Esophagus squamous epithelium (tissue), 5 donors: ENCODE measurements at places on chromosomes 13 and 19. TPM values are rescaled to one million over a fixed set of nuclear protein-coding genes. Genes with fewer than 3 reads are reported as not detected.

The ZNF836 gene
- total RNA-seq: 6.1 TPM

The CYP4F12 gene
- total RNA-seq: 71.1 TPM

The LIN37 gene
- 11.4 TPM for total RNA-seq

The C19orf85 gene
- not detected for total RNA-seq

The FXYD3 gene
- 599 TPM for total RNA-seq

The UGGT2 gene
- 35.3 TPM for total RNA-seq

The PRKACA gene
- 42.8 TPM for total RNA-seq

The KLK15 gene
- total RNA-seq: not detected

The KPNA3 gene
- total RNA-seq: 35.0 TPM

The SULT2A1 gene
- total RNA-seq: not detected

The POU2F2 gene
- 0.18 TPM for total RNA-seq

The VSTM2B gene
- not detected for total RNA-seq

The ZNF491 gene
- 1.00 TPM for total RNA-seq

DNA sequence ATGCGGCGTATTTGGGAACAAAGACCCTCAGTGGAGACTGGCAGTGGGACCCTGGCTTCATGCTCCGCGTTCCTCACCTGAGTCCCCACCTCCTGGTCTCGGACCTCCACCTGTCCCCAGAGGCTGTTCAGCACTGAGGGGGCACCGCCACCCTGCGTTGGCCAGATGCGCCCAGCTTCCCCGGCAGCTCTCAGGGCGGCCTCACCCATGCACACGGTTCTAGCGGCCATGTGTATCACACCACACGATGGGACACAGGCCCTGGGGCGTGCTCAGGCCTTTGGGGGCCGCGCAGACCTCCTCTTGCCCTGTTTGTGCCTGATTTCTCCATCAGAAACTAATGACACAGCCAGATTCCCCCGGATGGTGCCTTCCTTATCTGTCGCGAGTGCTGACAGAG lies 138.1 kb downstream of the KDM4B start:
- H3K36me3 ChIP-seq: peaks cover 6% of the 10 kb centered on the region
- DNase-seq: no peak
- no peak overlapping the region for H3K4me3 ChIP-seq
- H3K27ac ChIP-seq: no peak overlapping the region
- no peaks in the 10 kb centered on the region for H3K27me3 ChIP-seq

GRCh38 chr13:29925457-29926097 lies 75.2 kb upstream of the UBL3 start:
- H3K27me3 ChIP-seq: no peaks in the 10 kb centered on the region
- peaks cover 40% of the 10 kb centered on the region for H3K4me1 ChIP-seq
- peak overlapping the region; percentile 88 for H3K27ac ChIP-seq
- DNase-seq: peak; percentile 10

- no peaks in the 10 kb centered on the region for H3K27me3 ChIP-seq
- no peak overlapping the region for H3K4me3 ChIP-seq
- H3K4me1 ChIP-seq: no peaks in the 10 kb centered on the region
- no peaks in the 10 kb centered on the region for H3K36me3 ChIP-seq
Observed at GRCh38 chr19:23528376-23528775, 133.1 kb upstream of the ZNF91 start.

DNA sequence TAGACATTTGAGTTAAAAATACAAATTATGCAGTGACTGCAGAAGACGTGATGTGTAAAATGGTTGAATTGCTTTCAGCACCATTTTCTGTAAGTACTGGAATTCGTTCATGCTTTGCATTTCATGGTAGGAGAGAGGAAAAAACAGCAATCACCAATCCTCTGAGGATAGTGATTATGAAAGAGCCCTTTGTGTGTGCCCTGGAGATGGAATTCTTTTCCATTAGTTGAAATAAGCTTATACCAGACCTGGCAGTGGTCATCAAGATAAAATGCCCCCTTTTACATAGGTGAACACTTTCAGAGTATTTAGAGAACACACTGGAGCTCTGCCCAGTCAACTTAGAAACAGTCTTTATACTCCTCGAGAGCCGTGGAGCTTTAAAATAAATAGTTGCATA lies 1.7 kb downstream of the CNMD start:
- H3K4me3 ChIP-seq: no peak overlapping the region
- H3K4me1 ChIP-seq: no peaks in the 10 kb centered on the region
- H3K36me3 ChIP-seq: no peaks in the 10 kb centered on the region
- no peak for DNase-seq
- peaks cover 14% of the 10 kb centered on the region for H3K27me3 ChIP-seq

DNA sequence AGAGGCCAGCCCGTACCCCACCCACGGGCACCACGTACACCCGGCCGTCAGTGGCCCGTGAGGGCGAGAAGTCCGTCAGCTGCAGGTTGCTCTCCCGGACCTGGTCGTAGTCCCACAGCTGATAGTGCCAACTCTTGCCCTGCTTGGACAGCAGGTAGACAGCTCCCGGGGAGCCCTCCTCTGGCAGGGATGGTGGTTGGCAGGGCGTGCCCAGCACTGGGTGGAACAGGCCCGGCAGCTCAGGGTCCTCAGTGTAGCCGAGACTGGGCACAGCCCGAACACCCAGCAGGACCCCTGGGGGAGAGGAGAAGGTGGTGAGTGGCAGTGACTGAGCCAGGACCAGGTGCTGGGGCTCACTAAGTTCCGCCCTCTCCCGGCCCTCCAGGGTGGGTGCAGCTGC lies 7.8 kb downstream of the ACTMAP start:
- no peaks in the 10 kb centered on the region for H3K27me3 ChIP-seq
- peak overlapping the region; percentile 26 for H3K27ac ChIP-seq
- no peak for DNase-seq
- H3K4me1 ChIP-seq: peaks cover 22% of the 10 kb centered on the region
- no peak overlapping the region for H3K4me3 ChIP-seq
- H3K36me3 ChIP-seq: peaks cover 35% of the 10 kb centered on the region

DNA sequence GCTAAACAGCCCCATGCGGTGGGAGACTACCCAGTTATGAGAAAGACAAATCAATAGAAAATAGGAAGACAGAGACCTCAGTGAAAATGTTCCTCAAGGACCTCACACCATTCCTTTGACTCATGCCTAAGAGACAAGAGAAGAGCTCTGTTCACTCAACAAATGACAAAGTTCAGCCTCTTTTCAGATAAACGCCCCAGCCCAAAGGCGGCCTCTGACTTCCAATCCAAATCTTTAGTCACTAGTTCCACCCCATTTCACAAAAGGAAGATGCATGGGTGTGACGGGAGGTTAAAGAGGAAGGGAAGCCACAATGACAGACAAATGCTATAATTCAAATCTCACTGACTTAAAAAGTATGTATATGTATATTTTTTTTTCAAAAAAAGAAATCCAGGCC lies 8.1 kb downstream of the CARS2 start:
- H3K36me3 ChIP-seq: peaks cover 8% of the 10 kb centered on the region
- DNase-seq: no peak
- no peak overlapping the region for H3K4me3 ChIP-seq
- H3K27ac ChIP-seq: no peak overlapping the region
- no peaks in the 10 kb centered on the region for H3K4me1 ChIP-seq
- H3K27me3 ChIP-seq: no peaks in the 10 kb centered on the region

GRCh38 chr13:71210861-71211260 lies 656.1 kb downstream of the DACH1 start:
- no peak overlapping the region for H3K4me3 ChIP-seq
- H3K27ac ChIP-seq: no peak overlapping the region
- no peaks in the 10 kb centered on the region for H3K36me3 ChIP-seq
- H3K27me3 ChIP-seq: no peaks in the 10 kb centered on the region

DNA sequence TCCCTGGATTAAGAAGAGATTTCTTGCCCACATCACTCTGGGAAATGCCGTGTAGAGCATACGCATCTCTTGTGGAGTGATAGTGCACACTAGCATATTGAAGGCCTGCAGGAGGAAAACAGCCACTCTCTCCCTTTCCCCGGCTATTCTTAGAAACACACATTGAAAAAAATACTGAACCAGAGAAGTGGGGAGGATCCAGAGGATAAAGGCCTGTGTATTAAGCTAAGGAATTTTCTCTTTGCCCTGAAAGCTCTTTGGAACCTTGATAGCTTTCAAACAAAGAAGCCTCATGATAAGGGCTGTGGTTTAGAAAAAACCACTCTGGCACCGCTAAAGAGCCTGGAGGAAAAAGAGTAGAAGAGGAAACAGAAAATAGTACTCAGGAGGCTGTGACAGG lies 386.1 kb upstream of the NBEA start:
- no peak for DNase-seq
- no peaks in the 10 kb centered on the region for H3K36me3 ChIP-seq
- no peak overlapping the region for H3K4me3 ChIP-seq
- H3K27ac ChIP-seq: no peak overlapping the region
- H3K27me3 ChIP-seq: no peaks in the 10 kb centered on the region

DNA sequence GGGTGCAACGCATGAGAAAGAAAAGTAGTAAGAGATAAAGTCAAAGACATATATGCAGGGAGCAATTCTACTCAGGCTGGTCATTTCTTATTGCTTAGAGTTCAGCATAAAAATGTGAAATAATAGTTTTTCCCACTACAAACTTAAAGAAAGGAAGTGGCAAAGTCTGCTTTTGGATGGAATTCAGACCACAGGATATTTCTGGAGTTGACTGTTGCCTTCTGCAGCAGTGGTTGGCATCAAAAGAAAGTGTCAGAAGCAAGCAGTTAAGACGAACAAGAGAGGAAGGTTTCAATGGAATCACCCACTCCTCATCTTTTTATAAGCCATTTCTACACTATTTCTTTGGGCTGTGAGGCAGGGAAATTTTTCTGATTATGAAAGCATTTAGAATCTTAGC lies 36.2 kb upstream of the TRPC4 start:
- H3K27me3 ChIP-seq: no peaks in the 10 kb centered on the region
- no peak for DNase-seq
- H3K4me1 ChIP-seq: no peaks in the 10 kb centered on the region
- H3K4me3 ChIP-seq: no peak overlapping the region

GRCh38 chr19:44731081-44731480 lies 17.4 kb upstream of the BCL3 start:
- no peak overlapping the region for H3K27ac ChIP-seq
- H3K4me1 ChIP-seq: peaks cover 7% of the 10 kb centered on the region
- no peaks in the 10 kb centered on the region for H3K36me3 ChIP-seq
- H3K27me3 ChIP-seq: no peaks in the 10 kb centered on the region
- DNase-seq: no peak

- H3K27ac ChIP-seq: no peak overlapping the region
- no peak for DNase-seq
- no peaks in the 10 kb centered on the region for H3K36me3 ChIP-seq
- no peaks in the 10 kb centered on the region for H3K27me3 ChIP-seq
Observed at GRCh38 chr19:22616659-22617058, 17.5 kb upstream of the ZNF492 start.

- no peaks in the 10 kb centered on the region for H3K4me1 ChIP-seq
- DNase-seq: no peak
- H3K36me3 ChIP-seq: no peaks in the 10 kb centered on the region
- H3K4me3 ChIP-seq: no peak overlapping the region
Observed at GRCh38 chr19:5358173-5358800, 17.7 kb upstream of the PTPRS start.

- H3K4me1 ChIP-seq: no peaks in the 10 kb centered on the region
- peaks cover 33% of the 10 kb centered on the region for H3K36me3 ChIP-seq
- DNase-seq: no peak
Observed at GRCh38 chr13:113638806-113639205, 19.2 kb downstream of the ATP4B start.

GRCh38 chr19:56995303-56995702 lies 124.5 kb upstream of the USP29 start:
- H3K4me1 ChIP-seq: no peaks in the 10 kb centered on the region
- no peaks in the 10 kb centered on the region for H3K27me3 ChIP-seq
- H3K27ac ChIP-seq: no peak overlapping the region
- DNase-seq: no peak
- H3K4me3 ChIP-seq: no peak overlapping the region
- no peaks in the 10 kb centered on the region for H3K36me3 ChIP-seq

GRCh38 chr19:3826163-3826562 lies 40.0 kb upstream of the MATK start:
- peaks cover 5% of the 10 kb centered on the region for H3K4me1 ChIP-seq
- no peaks in the 10 kb centered on the region for H3K36me3 ChIP-seq
- no peaks in the 10 kb centered on the region for H3K27me3 ChIP-seq
- no peak overlapping the region for H3K4me3 ChIP-seq

- H3K4me3 ChIP-seq: peak overlapping the region; percentile 67
- H3K27me3 ChIP-seq: no peaks in the 10 kb centered on the region
- no peak overlapping the region for H3K27ac ChIP-seq
- peaks cover 56% of the 10 kb centered on the region for H3K4me1 ChIP-seq
- peaks cover 22% of the 10 kb centered on the region for H3K36me3 ChIP-seq
Observed at GRCh38 chr19:49338023-49338677, 2.9 kb downstream of the CD37 start.

DNA sequence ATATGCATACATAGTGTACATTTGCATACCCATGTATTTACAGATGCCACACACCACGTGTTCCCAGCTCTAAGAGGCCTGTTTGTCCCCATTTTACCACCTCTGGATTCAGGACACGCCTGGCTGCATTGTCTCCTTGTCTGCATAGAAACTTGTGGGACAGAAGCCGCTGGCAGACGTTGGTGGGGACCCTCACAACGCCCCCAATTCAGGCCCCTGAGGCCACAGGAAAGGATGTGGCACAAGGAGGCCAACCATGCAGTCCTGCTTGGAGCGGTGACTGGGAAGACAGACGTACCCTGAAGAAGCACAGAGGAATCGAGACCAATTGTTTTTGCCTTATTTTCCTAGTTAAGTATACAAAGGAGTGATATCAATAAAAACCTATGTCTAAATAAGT lies 96.1 kb downstream of the ANKRD10 start:
- DNase-seq: no peak
- H3K27me3 ChIP-seq: no peaks in the 10 kb centered on the region
- H3K4me1 ChIP-seq: no peaks in the 10 kb centered on the region

DNA sequence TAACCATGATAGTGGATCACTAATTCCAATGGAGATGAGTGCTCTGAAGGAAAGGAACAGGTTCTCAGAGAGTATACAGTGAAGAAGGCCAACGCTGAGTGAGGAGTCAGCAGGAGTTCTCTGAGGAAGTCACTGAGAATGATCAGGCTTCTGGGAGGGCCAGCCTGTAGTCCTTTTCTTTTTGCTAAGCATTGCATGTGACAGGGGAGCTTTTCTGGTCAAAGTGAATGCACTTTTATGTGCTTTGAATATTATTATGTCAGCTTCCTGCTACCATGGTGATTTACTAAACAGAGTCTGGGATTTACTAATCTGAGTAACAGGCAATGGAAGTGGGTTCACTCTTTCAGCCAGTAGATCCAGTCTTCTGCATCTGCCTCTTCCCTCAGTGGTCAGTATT lies 81.1 kb upstream of the SERP2 start:
- H3K4me1 ChIP-seq: peaks cover 12% of the 10 kb centered on the region
- H3K27me3 ChIP-seq: no peaks in the 10 kb centered on the region

GRCh38 chr13:39712626-39713025 lies 57.2 kb downstream of the COG6 start:
- H3K4me1 ChIP-seq: no peaks in the 10 kb centered on the region
- H3K27me3 ChIP-seq: no peaks in the 10 kb centered on the region
- no peak overlapping the region for H3K27ac ChIP-seq
- DNase-seq: no peak
- no peaks in the 10 kb centered on the region for H3K36me3 ChIP-seq
- no peak overlapping the region for H3K4me3 ChIP-seq

GRCh38 chr13:48925001-48925400 lies 50.7 kb upstream of the FNDC3A start:
- H3K27me3 ChIP-seq: no peaks in the 10 kb centered on the region
- no peak overlapping the region for H3K4me3 ChIP-seq
- H3K27ac ChIP-seq: no peak overlapping the region
- no peaks in the 10 kb centered on the region for H3K36me3 ChIP-seq
